NCI-H1694 treated with DMSO at 0.1 percent for 48 hours (cell line): ENCODE measurements at places on chromosomes 1 and 21.

DNA sequence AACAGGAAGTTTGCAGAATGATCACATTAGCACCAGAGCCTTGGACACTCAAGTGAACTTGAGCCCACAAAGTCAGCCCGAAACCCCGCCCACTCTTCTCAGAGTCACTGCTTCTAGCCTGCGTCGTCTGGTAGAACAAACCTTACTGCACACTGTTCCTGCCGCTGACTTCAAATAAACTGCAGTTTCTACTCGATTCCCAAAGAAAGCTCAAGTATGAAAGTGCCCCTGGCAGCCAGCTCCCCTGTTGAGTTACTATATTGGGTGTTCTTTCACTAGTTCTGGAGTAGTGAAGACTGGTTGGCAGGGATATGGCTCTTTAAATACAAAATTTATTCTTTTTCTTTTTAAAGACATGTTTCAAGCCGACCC is 164.7 kb downstream of the GALNT2 start:
- no peak for DNase-seq

GRCh38 chr1:165152109-165152508 is 204.4 kb downstream of the LMX1A start:
- DNase-seq: no peak

- DNase-seq: no peak
Measured at GRCh38 chr1:47137925-47138615, 829 bp downstream of the CYP4A22 start.

DNA sequence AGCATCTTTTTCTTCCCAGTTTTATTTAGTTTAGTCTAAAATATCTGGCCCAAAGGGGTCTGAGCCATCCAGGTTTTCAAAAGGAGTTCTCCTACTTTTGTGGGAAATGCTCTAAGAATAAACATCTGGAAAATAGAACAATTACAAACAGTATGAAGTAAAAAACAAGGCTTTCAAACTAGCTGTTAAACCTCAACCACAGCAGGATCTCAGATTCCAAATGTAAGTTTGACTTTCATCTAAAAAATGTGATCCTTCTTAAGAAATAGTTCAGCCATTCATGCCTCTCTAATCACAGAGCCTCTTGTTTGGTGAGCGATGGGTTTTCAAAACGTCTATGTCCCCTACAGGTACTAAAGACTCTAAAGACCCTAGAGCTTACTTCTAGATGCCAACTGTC is 413.5 kb downstream of the DUSP10 start:
- DNase-seq: no peak
